ENCODE measurements at places on chromosomes 13 and 19. TPM values are rescaled to one million over a fixed set of nuclear protein-coding genes. Genes with fewer than 3 reads are reported as not detected.

The LRRC63 gene
- total RNA-seq = not detected

The MEIOSIN gene
- total RNA-seq = 2.1 TPM

The CEACAM4 gene
- total RNA-seq = not detected

The PEAK3 gene
- not detected for total RNA-seq

The APOC4 gene
- not detected for total RNA-seq

DNA sequence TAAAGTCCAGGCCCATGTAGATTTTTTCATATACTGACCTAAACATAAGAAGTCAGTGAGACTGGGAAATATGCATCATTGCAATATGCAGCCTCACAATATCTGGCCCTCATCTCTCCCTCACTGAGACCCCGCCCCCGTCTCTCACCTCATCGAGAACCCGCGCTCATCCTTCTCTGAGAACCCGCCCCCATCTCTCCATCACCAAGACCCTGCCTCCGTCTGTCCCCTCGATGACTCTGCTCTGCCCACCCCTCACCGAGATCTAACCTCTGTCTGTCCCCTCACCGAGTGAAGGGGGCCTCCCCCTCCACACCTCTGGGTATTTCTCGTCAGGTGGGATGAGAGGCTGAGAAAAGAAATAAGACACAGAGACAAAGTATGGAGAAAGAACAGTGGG, 20.5 kb upstream of the ZNF846 start:
- no peaks in the 10 kb centered on the region for H3K36me3 ChIP-seq
- H3K4me3 ChIP-seq = no peak overlapping the region
- 0 out of 2 replicates have a peak, but pooled peaks cover 2% of the 10 kb centered on the region for H3K4me1 ChIP-seq
- no peak for DNase-seq

- H3K27ac ChIP-seq = no peak overlapping the region
- H3K4me1 ChIP-seq = peaks cover 4% of the 10 kb centered on the region
- no peak overlapping the region for H3K4me3 ChIP-seq
- H3K36me3 ChIP-seq = no peaks in the 10 kb centered on the region
- no peak for DNase-seq
Observed at GRCh38 chr13:19981685-19982238, 23.2 kb downstream of the ZMYM2 start.

DNA sequence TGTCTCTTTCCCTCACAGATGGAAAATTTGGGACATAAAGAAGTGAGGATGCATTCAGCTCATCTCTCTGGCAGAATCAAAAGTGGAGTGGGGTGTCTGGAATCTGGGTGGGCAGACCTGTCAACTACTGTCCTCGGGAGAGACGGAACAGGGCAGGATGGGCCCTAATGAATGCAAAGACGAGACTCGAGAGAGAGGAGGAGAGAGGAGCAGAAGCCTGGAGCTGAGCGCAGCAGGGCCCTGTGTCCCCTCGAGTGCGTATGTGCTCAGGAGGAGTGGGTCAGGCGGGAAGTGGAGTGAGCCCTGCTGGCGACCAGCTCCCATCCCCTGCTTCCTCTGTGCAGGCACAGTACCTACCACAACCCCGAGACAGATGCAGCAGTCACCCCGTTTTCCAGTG, 78.9 kb downstream of the TEX29 start:
- H3K4me3 ChIP-seq = no peak overlapping the region
- no peaks in the 10 kb centered on the region for H3K27me3 ChIP-seq
- no peaks in the 10 kb centered on the region for H3K36me3 ChIP-seq
- no peaks in the 10 kb centered on the region for H3K4me1 ChIP-seq

GRCh38 chr13:84563611-84564010, 681.3 kb upstream of the SLITRK1 start:
- H3K4me1 ChIP-seq = no peaks in the 10 kb centered on the region
- no peak for DNase-seq
- H3K4me3 ChIP-seq = no peak overlapping the region
- H3K27ac ChIP-seq = no peak overlapping the region
- no peaks in the 10 kb centered on the region for H3K36me3 ChIP-seq

DNA sequence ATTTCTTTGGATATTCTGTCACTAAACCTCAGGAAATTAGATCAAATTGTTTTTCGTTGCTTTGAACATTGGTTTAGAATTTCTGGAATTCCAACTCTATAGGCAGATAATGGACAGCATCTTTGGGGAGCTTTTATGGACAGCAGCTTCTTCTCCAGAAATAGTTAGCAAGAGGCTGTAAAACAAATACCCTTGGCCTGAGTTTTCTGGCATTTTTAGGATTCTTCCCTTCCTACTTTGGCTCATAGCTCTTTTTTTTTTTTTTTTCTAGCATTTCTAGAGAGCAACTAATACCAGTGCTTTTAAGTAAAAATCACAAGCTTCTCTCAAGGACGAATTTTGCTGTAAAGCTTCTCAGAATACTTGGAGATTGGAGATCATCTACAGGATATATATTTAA, 169.8 kb upstream of the SPRY2 start:
- no peaks in the 10 kb centered on the region for H3K4me1 ChIP-seq
- no peak overlapping the region for H3K27ac ChIP-seq
- no peaks in the 10 kb centered on the region for H3K36me3 ChIP-seq
- H3K4me3 ChIP-seq = no peak overlapping the region

Measured in HCT116 (cell line).